NCI-H2029 (cell line): ENCODE measurements at places on chromosomes 4 and X.

- DNase-seq: no peak
These were observed 29.9 kb downstream of the DKK2 start for GRCh38 chr4:107006218-107006617.

GRCh38 chr4:75254745-75255144 is 259.5 kb downstream of the RCHY1 start:
- DNase-seq: no peak

DNA sequence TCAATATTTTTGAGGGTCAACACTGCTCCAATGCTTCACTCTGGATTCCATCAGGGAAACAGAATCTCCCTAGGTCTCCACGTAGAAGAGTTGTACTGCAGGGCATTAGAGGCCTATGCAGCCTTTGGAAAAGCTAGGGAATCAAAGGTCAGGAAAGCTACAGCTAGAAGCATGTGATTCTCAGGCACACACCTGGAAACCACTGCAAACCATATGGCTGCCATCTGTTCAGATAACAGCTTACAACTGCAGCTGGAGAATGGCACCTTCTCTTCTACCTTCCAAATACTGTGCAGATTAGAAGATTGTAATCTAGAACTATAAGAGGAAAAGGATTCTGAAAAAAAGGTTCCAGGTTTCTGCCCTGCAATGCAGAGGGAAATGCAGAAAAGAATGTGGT is 60.6 kb downstream of the BTC start:
- DNase-seq: no peak

DNA sequence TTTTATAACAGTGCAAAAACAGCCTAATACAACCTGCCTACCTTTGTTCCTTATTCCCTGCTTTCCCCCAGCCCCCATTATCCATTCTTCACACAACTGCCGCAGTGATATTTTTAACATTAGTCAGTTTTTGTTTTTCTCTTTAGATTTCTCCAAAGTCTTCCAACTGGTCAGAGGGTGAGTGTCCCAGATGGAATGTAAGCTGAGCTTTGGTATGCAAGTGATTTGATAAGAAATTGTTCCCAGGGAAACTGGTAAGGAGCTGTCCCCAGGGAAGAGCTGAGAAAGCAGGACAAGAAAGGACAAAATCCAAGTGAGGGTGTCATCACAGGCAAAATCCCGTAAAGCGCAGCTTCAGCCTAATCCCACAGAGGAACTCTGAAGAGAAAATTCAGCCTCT is 475.5 kb upstream of the ADGRL3 start:
- no peak for DNase-seq

- DNase-seq: no peak
These were observed 138.9 kb upstream of the IL1RAPL2 start for GRCh38 chrX:104427073-104427472.

DNA sequence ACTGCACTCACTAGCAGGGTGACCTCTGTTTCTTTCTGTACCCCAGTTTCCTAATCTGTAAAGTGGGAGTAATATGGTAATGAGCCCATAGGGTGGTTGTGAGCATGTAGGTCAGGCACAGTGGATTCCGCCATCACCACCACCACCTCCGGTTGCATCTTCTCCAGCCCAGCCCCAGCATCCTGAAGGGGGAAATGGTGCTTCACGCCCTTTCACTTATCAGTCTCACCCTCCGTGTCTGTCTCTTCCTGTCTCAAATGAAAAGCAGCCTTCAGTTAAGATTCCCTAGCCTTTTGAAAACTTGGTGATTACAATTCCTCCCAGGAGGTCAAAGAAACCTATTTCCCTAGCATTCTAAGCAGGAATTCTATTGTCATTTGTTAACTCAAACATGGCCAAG is 16.9 kb upstream of the XPNPEP2 start:
- no peak for DNase-seq

- DNase-seq: no peak
These were observed 23.7 kb upstream of the PNPLA4 start for GRCh38 chrX:7950865-7951264.

- DNase-seq: no peak
These were observed 11.3 kb upstream of the DRP2 start for GRCh38 chrX:101208152-101208905.

DNA sequence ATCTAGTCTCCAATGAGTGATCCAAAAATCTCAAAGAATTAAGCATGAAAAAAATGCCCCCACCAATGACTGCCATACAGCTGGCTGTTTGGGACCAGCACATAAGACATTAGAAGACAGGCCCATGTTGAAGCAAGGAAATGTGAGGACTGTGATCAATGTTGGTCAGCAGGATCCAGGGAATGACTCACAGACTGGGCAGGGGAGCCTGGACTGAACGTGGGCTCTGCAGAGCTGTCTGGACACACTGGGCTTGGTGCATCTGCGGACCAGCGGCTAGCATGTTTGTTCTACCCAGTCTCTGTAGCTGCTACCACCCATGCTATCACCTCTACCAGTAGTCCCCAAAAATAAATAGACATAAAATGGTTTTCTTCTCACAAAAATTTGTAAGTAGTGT is 108.6 kb downstream of the PALLD start:
- no peak for DNase-seq

DNA sequence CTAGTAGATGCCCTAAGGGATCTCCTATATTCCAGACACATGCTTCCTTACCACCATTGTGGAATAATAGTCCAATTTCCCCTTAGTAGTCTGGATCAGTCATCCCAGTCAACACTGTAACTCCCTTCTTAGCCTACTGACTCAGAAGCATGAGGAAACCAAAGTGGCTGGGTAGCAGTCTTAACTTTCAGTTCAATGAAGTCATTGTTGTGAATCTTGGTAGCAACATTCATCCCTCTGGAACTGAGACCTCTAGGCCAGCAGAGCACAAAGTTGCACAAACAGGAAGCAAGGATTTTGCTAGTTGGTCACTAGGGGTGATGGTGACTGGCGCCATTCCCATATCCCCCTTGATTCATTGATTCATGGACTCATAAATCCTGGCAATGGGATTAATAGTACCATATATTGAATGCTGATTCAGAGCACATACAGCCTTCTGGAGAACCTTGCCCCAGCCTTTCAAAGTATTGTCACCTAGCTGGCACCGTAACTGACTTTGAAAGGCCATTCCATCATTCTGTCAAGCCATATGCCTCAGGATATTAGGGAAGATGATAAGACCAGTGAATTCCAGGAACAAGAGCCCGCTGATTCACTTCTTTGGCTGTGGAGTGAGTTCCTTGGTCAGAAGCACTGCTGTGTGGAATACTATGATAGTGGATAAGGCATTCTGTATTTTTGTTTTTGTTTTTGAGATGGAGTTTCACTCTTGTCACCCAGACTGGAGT is 19.7 kb upstream of the GPAT3 start:
- no peak for DNase-seq

- no peak for DNase-seq
These were observed 231.5 kb downstream of the UNC5C start for GRCh38 chr4:95317085-95317793.

GRCh38 chr4:1723131-1723801 is 1.9 kb downstream of the TACC3 start:
- DNase-seq: no peak

- DNase-seq: no peak
These were observed 3.2 kb upstream of the ADH1B start for GRCh38 chr4:99324361-99324760.

- no peak for DNase-seq
These were observed 28.6 kb downstream of the RGS12 start for GRCh38 chr4:3321295-3321889.

DNA sequence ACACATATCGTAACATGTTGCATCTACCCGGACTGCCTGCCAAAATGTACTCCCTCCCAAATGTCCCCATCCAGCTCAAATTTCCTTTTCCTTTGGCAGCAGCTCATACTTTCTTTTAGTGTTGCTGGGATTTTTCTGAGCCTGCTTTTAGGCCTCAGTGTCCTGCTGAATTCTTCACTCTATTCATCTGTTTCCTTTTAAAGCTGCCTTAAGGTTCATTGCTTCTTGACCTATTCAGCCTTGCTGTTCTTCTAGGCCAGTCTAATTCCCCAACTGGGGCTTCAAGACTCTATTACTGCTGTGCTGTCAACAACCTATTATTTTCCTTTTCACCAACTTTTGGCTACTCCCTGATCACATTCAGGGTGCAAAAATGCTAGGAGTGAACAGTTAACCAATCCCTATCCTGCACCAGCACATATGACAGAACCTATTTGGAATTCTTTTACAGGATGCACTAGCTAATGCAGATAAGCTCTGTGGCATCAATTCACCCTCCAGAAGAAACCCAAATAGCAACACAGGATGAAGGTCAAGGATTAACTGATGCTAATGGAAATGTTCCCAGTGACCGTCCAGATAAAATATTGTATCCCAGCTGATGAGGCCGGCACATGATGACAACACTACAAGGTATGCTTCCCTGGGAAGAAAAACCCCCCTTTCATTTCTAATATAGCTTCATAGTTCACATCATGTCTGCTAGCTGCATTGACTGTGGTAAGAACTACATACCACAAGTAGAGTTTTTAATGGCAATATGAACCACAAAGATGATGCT is 114.7 kb upstream of the TTC29 start:
- DNase-seq: no peak

DNA sequence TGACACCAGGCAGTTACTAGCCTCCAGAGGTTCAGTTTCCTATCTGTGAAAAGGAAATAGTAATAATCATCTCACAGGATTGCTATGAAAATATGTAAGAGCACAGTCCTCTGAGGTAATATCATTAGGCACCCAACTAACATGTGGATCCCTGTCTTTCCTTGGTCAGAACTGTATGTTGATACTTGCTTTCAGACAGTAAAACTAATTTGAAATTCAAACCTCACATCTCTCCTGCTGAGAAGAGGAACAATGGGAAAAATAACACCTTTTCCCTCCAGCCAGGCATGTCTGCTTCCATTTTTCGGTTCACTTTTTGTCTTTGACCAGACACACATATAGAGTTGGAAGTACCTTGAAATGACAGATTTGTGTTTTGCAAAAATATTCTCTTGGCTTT is 262.7 kb downstream of the IL15 start:
- DNase-seq: no peak

DNA sequence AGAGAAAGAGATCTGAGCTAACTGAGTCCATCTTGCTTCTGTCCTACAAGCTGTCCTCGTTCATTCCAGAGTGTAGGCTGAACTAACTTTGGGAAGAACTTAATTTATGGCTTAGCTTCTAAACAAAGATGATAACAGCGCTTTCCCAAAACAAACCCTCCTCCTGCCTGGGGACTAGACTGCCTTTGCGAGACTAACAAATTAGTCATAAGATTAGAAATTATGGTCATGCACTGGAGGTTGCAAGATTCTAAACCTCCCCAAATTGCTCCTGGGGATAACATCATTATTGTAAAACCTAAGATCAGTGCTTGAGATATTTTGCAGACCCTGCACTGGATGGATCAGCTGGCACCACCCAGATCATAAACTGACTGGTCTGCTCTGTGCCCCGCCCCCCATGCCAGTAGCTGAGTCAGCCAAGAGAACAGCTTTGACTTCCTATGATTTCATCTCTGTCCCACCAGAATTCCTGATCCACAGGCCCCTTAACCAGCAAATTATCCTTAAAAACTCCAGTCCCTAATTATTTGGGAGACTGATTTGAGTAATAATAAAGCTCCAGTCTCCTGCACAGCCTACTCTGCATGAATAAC is 883.3 kb downstream of the TRIML1 start:
- no peak for DNase-seq

DNA sequence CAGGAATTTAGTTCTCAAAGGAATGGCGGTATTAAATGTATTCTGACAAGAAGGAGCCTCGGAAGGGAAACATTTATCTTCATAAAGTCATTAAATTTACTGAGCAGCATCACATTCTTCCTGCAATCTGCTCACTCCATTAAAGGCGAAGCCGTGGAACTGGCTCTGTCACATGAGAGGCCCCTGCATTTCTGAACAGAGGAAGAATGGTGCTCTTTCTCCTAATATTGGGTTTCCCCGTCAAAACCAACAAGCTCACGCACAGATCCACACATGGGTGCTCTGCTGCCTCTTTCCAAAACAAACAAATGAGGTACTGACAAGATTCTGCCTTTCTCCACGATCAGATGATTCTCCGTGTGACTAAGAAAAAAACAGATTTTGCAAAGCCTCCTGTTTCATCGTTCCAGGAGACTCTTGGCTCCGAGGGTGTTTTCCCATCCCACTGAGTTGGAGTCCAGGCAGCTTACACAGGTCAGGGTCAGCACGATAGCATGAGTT is 191.2 kb downstream of the IDS start:
- DNase-seq: no peak

GRCh38 chr4:185254434-185254833 is 45.0 kb downstream of the SNX25 start:
- DNase-seq: peak; percentile 25

GRCh38 chrX:150696866-150697265 is 3.7 kb downstream of the MTMR1 start:
- no peak for DNase-seq

- DNase-seq: no peak
These were observed 122.3 kb downstream of the MID1IP1 start for GRCh38 chrX:38923451-38923969.
